ENCODE measurements at places on chromosomes 4 and X.

DNA sequence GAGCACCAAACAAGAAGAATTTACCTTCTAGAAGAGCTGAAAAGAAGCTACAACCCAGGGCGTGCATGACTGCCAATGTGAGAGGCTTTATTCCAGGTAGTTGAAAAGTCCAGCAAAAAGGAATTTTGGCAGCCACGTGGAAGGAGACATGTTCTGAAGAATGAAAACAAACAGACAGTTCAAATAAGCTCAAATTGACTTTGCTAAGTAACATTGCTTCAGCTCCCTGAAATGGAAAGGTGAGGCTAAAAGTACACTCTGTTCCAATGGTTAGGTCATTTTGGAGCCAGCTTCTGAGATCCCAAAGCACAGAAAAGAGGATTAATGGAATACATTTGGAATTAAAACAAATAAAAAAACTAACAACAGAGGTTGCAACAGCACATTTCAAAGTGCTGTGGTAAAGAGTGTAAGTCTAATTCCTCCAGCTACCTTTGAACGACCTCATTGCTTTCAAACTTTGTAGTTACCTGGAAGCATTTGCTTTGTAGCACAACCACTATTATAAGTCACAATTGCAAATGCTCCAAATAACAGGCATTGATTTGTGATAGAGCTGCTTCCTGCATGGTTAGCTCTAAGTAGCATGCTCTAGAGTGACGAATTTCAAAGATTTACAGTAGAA, 405.3 kb upstream of the EDA2R start:
- no peak for DNase-seq

DNA sequence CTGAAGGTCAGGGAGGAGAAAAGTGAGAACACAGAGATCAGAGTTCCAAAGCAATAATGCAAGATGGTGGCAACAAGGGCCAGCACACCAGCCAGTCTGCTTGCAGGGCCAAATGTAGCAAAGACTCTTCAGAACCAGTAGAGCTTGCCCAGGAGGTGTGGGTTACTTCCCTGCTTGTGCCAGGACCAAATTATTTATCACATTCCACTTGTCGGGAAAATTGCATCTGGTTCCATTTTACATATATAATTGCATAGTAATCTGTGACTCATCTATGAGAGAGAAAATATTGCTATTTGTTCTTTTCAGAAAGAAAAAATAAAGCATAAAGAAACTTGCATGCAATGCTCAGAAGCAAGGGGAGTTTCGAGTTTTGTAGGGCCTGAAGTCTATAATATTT, 41.4 kb downstream of the MAML3 start:
- DNase-seq, result no peak

DNA sequence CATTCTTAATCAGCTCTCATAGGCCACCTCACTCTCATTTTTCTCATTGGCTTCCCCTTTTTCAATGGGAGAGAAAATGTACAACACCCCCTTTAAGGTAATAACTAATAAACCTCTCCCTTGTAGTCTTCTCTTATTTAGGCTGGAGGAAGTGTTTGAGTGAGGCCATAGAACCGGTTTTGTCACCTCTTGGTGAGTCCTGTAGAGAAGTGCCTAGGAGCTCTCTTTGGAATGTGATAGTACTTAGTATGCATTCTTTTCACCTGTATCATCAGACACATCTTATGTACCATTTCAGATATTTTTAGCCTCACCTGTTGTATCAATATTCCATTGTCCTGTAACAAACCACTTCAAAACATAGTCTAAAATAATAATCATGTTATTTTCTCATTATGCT, 3.5 kb upstream of the TAB3 start:
- DNase-seq, result no peak

GRCh38 chr4:42123071-42123644, 29.3 kb downstream of the BEND4 start:
- no peak for DNase-seq

GRCh38 chr4:33134366-33134765, 2414.2 kb downstream of the PCDH7 start:
- no peak for DNase-seq

DNA sequence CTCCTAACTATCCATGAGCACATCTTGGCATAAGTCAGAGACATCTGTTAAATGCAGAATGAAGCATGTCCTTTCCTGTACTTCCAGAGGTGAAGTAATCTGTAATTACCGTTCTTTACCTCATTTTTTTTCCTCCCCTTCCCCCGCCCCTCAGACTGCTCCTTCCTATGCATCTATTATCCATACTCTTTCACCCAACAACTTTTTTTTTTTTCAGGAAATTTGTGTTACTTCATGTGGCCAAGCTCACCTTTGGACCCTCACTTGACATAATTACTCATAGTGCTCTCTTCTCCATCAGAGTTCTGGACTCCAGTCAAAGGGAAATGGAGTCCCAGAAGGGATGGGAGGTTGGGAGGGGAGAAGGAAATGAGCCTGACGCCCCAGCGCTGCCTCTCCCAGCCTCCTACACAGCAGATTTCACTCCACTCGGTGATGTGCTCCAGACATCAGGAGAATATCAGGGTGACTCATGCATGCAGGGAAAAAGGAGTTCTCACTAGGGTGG, 568.8 kb downstream of the STIM2 start:
- no peak for DNase-seq

- no peak for DNase-seq
Observed at GRCh38 chrX:71131510-71131909, 13.1 kb downstream of the MED12 start.

DNA sequence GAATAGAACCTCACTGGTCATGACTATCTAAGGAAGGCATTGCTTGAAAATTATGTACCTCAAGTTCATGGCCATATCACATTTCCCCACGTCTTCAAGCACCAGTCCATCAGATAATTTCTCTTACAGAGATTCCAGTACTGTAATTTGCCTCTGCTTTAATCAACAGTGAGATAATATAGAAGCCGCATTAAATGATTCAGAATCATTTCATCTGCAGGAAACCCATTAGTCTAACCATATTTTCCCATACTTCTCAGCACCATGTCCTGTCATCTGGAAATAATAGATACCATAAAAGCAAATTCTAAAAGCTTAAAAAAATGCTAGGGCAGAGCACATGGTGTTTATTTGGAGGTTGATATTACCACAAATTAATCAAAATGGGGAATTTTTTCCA, 310.3 kb upstream of the SLIT2 start:
- DNase-seq, result no peak

Measured in activated CD4-positive, CD25-positive, alpha-beta regulatory T cell (primary cell).